ENCODE measurements at places on chromosomes 16 and 17.

- DNase-seq: no peak
Observed at GRCh38 chr17:3762922-3763776, 37.8 kb downstream of the ITGAE start.

GRCh38 chr16:86427433-86427851, 82.9 kb upstream of the FOXF1 start:
- DNase-seq: no peak

DNA sequence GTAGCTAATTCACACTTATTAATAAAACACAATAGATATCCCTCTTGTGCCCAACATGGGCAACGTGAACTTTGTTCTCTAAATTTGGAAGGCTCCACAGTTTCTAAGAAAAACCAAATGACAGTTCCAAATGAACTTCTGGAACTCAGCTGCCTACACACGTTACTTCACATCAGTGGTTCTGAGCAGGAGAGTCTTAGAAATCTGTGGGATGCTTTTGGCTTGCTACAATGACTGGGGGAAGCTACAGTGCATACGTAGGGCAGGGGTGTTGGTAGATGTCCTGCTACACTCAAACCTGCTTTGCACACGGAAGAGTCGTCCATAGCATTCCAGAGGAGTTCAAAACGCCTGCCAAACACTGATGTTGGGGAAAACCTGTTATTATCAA, 8.0 kb downstream of the TXNDC11 start:
- DNase-seq: no peak

DNA sequence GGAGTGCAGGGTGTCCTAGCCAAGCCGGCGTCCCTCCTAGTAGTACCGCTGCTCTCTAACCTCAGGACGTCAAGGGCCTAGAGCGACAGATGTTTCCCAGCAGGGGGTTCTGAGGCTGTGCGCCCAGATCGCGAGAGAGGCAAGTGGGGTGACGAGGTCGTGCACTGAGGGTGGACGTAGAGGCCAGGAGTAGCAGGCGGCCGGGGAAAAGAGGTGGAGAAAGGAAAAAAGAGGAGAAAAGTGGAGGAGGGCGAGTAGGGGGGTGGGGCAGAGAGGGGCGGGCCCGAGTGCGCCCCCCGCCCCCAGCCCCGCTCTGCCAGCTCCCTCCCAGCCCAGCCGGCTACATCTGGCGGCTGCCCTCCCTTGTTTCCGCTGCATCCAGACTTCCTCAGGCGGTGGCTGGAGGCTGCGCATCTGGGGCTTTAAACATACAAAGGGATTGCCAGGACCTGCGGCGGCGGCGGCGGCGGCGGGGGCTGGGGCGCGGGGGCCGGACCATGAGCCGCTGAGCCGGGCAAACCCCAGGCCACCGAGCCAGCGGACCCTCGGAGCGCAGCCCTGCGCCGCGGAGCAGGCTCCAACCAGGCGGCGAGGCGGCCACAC, at the start of gene MMP2:
MMP2 (plus strand) TSS at position 372 of the 603 bp plus-strand sequence. CDS start 282 bp downstream, outside the sequence.
- no peak for DNase-seq

- DNase-seq: peak; percentile 69
Observed at GRCh38 chr17:82300707-82301270, 16.6 kb downstream of the CD7 start.

DNA sequence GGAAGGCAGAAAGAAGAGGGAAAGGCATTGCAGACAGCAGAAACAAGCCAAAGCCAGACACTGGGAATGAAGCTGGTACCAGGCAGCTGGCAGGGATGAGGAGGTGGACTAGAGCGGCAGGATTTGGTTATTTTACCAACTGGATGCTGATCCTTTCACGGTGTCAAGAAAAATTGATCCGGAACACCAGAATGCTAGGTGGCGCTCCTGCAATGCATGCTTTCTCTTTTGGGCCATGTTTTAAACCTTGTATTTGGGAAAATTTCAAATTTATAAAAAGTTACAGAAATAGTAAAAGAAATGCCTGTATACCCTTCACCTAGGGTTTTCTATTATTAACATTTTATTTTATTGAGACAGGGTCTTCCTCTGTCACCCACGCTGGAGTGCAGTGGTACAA, 224.7 kb downstream of the SOX9 start:
- DNase-seq: no peak

DNA sequence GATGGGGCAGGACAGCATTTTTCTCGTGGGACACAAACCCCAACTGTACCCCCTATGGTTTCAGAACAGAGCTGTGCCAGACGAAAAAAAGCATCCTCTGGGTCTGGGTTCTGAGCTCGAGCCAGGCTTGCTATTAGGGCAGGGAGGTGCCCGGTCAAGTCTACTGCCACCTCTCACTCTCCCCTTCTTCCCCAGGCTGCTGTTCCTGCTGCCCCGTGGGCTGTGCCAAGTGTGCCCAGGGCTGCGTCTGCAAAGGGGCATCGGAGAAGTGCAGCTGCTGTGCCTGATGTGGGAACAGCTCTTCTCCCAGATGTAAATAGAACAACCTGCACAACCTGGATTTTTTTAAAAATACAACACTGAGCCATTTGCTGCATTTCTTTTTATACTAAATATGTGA, 1.1 kb downstream of the MT1E start:
- DNase-seq: no peak

DNA sequence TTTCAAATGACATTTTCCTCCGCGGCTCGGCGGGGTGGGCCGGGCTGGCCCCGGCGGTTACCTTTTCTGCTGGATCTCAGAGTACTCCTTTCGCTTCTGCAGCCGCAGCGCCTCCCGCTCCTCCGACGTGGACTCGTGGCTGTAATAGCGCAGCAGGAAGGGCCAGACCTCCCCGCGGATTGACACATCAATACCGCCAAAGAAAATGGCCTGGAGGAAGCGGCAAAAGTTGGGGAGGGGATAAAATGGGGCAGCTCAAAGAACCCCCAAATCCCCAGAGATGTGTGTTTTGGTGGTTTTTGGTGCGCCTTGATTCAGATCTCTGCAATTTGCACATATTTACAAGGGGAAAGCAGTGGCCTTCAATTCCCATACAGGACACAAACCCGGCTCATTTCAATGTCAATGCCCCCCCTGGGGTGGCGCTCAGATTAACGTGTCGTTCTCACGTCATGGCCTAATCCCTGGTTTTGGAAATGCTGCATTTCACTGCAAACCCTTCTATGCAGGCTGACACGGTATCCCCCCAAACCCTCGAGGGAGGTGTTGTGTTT, 85.9 kb downstream of the TBC1D16 start:
- no peak for DNase-seq

DNA sequence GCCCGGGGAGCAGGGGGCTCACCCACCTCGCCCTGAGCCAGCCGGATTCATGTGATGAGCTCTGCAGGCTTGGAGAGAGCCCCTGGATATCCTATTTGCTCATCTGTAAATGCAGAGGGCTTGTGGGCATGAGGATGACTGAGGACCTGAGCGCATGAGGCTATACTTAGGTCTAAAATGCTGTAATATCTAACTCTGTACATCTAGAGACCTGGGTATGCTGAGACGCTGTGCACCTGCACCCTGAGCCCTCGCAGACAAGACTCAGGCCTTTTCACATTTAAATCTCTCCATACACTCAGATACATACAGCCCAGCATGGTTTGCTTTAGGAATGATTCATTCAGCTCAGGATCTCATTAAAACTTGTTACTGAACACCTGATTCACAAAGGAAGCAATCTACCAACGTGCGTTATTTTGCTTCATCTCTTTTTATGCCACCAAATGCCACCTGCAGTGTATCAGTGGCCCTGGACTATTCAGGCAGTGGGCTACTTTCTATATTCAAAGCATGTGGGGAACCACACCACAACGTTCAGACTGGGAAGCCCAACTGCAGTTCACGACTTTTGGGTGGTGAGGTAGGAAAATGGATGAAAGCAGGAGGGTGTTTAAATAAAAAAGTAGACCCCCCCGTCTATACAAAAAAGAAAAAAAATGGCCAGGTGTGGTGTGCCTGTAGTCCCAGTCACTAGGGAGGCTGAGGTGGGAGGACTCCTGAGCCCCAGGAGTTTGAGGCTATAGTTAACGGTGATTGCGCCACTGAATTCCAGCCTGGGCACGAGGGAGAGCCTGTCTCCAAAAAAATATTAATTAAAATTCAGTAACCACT, 12.0 kb downstream of the USP7 start:
- DNase-seq: no peak

DNA sequence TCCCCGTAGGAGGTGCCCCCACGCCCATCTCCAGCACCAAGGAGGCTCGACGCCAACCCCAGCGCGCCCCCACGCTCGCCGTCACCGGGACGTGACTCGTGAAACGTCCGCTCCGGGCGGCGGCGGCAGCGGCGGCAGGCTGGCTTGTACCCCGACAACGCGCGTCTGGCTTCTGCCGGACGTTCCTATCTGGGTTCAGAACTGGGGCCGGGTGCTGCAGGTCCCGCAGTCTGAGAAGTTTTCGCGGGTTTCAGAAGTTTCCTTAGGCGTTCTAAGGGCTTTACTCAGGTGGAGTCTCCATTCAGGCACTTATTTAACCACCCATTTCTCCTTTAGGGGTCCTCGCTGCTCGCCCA, 672 bp upstream of the ALKBH5 start:
- peak; percentile 81 for DNase-seq

DNA sequence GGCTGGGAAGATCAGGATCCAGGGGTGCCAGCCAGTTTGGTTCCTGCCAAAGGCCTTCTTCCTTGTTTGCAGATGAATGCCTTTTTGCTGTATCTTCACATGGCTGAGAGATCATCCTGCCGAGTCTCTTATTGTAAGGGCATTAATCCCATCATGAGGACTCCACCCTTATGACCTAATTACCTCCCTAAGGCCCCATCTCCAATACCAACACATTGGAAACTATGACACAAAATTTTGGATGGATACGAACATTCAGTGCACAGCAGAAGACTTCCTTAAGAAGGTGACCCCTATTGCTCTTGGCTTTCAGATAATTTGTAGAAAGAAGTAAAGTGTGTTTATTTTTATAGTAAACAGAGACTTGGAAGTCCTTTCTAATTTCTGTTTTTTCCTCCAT, 1164.7 kb upstream of the CDH8 start:
- no peak for DNase-seq

DNA sequence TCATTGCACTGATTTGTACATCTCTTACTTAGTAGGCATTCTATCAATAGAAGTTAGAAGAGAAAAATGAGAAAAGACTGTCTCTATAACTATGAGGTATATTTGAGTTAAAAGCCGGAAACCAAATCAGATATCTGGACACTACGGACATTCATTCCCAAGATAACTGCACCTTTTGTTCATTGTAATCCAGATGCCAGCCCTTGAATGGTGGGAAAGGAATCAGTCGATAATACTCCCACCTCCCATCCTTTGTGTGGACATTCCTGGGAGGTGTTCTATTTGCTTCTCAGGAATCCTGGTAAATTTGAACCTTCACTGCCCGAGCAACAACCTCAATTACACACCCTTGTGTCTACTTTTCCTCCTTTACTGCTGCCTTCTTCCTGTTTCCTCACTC, 225.2 kb downstream of the CHD9NB start:
- DNase-seq: no peak

DNA sequence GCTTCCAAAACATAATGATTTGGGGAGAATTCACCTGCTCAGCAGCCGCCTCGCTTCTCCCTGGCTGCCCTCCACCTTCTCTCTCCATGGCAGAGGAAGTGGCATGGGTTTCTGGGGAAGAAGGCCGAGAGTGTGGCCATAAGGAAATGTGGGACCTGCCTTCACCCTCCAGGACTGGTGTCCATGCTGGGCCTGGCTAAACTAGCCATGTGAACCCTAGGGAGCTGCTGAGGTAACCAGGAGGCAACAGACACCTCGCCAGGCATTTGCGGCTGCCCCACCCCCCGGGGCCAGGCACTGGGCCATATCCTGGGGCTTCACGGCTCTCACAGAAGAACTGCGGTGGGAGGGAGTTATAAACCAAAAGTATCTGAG, 9.9 kb upstream of the CMTM4 start:
- no peak for DNase-seq

DNA sequence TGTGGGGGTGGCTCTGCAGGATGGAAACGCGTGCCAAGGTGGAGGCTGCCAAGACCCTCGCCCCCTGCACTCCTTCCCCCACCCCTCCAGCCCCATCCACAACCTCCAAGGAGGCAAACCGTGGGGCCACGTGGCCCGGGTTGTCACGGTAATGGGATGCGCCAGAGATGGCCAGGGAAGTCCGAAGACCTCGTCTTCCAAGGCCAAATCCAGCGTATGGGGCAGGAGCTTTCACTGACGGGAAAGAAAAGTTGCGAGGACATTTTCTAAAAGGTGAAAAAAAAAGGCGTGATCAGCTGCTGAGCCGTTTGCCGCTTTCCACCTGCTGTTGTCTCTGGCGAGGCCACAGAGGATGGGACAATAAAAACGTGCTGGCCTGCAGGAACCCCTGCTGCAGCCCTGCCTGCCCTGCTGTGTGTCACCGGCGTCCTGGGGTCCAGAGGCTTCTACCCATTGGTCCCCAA, 28.3 kb upstream of the GSE1 start:
- DNase-seq: no peak

DNA sequence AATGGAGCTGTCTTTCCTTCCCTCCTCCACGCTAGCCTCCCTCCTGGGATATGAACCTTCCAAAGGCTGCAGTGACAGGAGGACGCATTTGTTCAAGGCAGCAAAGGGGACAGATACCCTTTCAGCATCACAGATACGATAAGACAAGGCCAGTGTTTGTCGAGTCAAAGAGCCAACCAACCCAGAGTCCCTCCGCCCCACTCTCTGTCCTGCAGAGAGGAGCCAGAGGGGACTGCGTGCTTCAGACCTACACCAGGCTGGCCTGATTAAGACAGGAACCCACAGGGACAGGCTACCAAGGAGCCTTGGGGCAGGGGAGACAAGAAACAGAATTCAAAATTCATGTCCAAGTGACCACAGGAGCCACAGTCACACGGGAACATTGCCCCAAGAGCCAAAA, 72.6 kb upstream of the CDH5 start:
- no peak for DNase-seq

DNA sequence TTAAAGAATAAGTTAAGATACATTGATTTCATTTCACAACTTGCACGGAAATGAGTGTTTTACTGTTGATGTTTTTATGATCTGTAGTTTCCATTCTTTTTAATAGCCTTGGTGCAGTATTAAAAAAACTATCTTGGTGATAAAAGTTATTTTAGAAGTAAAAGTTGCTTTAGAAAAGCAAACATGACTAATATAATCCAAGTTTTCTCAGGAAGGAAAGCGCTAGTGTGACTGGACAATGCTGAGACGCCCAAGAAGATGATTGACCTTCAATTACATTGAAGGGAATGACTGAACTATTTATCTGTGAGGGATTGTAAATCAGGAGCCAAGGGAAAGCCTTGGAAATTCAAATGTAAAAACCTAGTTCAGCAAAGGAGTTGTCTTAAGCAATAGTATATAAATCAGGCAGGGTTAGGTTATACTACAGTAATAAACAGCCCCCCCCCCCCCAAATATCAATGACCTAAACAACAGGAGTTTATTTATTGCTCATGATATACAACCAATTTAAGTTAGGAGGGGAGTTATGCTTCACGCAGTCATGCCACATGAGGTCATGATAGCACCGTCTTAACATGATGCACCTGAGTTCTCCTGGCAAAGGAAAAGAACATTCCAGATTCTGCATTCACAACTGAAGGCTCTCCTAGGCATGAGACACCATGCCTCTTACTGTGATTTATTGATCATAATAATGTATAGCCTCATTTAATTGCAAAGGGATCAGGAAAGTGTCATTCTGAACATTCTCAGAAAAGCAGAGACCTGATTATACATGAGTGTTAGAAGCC, 443.8 kb downstream of the CDH13 start:
- DNase-seq: no peak

- DNase-seq: no peak
Observed at GRCh38 chr17:8649157-8650118, 18.9 kb upstream of the MYH10 start.

Measured in activated CD4-positive, alpha-beta T cell treated with anti-CD3 and anti-CD28 coated beads for 4 hours (primary cell).